Sciatic nerve (tissue), 2 donors: ENCODE measurements at places on chromosomes 7 and 10.

DNA sequence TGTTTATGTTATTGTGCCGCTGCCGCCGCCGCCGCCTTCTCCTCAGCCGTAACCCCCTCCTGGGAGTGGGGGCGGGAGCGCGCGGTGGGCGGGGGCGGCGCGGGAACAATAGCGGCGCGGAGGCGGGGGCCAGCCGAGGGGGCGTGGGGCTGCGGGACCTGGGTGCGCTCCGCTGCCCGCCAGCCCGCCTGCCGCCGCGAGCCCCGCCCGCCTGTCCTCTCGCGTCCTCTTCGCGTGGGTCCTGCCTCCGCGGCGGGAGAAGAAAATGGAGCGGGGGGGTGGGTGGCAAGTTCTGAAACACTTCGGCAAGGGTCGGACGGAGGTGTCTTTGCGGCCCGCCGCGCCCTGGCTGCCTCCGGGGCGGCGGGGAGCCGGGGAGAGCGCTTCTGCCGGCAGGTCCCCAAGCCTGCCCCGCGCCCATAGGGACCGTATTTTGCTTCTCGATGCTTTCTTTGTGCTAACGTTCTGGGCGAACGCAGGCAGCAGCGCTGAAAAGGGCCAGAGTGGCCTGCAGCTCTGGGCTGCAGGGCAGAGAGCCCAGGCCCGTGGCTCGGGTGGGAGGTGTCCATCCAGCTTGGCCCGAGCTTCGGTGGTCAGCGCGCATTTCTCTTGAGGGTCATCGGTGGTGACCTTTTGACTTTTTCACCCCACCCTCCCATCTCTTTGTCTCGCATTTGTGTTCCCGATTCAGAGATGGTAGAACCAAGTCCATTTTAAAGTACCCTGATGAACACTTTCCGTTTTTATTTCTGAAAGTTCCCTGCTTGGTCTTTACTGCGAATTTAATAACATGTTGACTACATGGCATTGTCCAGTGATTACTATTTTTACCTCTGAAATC, 613 bp downstream of the MAPK8 start:
- DNase-seq, result peak; percentile 67

GRCh38 chr7:21104124-21104500, 317.4 kb upstream of the SP8 start:
- no peak for DNase-seq

DNA sequence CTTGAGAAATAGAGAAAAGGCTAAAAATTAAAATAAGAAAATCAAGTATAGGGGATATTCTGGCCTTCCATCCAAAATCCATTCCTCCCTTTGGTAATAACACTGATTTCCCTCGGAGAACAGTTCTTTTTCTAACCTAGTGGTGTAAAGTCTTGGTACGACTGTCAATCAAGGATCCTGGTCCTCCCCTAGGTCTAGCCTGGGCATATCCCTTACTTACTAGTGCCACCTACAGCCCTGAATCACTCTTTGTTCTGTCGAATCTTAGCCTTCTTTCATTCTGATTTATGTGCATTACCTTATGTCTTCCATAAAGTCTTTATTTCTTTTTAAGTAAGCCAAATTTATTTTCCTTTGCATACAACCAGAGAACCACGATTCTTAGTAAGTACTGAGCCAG, 298.7 kb upstream of the LRRTM3 start:
- DNase-seq, result no peak

DNA sequence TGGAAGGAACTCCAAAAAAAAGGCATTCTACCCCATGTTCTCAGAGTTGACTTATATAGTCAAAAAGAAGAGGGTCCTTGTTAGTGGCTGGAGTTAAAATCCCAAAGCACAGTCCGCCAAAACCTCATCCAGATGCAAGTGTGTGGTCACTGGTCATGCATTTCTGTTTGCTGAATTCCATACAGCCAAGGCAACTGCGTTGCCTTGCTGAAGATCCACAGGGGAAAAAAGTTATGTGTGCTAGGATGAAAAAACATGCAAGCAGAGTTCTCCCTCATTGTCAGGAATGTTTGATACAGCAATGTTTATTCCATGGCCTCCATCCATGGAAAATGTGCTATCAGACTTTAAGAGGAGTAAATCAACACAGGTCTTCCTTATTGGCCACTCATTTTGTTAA, 213.1 kb downstream of the CREB5 start:
- DNase-seq, result no peak

DNA sequence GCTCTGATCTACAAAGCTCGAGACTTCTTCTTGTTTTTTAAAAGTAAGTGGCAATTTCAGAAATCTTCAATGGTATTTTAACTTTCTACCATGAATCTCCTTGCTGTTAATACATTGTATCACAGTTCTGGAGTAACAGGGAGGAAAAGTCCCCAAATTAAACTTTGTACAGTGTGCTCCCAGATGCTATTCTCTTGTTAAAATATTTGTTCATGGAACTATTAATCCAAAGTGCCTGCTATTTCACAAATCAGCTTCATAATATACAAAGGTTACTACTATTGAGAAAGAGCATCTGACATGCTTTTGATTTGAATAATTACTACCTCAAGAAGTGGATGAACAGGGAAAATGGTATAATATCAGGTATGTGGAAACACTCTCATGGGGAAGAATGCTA, 36.6 kb downstream of the SIRT1 start:
- no peak for DNase-seq

GRCh38 chr7:123463890-123464289, 70.5 kb downstream of the IQUB start:
- no peak for DNase-seq

GRCh38 chr7:136709876-136710275, 158.6 kb upstream of the CHRM2 start:
- no peak for DNase-seq

- DNase-seq, result no peak
These were observed 424.4 kb upstream of the AUTS2 start for GRCh38 chr7:69173846-69174245.

DNA sequence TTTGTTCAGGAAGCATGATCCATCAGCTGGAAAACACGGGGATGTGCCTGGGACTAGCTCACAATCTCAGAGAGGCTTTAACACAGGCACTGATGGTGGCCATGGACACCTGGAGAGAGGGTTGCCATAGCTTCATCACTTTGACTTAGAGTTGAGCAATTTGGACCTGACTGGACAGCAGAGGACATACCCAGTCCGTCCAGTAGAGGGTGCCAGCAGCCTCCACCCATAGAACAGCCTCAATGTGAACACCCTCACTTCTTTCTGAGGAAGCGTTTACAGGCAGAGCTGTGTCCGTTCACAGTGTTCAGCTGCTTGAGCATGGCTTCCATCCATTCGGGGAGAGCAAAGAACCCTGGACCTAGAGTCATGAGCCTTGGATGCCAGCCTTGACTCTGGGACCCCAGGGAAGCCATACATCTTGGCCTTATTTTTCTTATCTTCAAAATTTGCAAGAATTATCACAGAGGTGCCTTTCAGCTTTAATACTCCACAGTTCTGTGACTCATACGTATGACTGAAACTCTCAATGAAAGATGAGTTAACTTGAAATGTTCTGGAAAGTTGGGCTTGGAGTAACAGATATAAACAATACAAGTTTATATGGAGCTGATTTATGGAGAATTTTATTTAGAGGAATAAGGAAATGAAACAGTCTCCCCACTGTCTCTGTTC, 302.9 kb upstream of the PODXL start:
- DNase-seq, result peak; percentile 70

DNA sequence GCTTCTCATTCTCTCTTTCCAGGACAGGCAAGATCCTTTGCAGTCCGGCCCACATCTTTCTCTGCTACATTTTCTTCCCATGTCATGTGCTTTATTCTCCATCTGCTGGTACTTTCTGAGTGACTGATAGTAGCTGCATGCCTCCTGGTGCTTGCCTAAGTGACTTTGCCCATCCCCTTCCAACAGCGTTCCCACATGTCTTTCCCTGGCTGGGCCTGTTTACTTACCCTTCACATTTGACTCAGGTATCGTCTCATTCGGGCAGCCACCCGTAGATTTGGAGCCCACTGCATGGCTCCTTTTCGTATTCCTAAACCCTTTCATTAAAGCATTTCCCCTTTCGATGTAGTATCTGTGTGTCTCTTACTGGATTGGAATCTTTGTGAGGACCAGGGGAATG, 24.6 kb downstream of the TYW1 start:
- DNase-seq, result no peak
